A549 treated with Mapracorat at 1 μM for 4 hours (cell line): ENCODE measurements at places on chromosomes 6 and 20. TPM values are rescaled to one million over a fixed set of nuclear protein-coding genes. Genes with fewer than 3 reads are reported as not detected.

Gene EEF1A2
- 132 to 182 TPM (median 150 TPM) in 5 replicates for total RNA-seq

Gene OOEP
- not detected in 5 replicates for total RNA-seq

Gene IL20RA
- total RNA-seq, result not detected in 5 replicates

Gene MACROD2
- 0.29 to 0.75 TPM (median 0.58 TPM) in 5 replicates for total RNA-seq

Gene ADGRF5
- not detected in 5 replicates for total RNA-seq
